HFFc6 (cell line): ENCODE measurements at places on chromosomes 5 and 9.

DNA sequence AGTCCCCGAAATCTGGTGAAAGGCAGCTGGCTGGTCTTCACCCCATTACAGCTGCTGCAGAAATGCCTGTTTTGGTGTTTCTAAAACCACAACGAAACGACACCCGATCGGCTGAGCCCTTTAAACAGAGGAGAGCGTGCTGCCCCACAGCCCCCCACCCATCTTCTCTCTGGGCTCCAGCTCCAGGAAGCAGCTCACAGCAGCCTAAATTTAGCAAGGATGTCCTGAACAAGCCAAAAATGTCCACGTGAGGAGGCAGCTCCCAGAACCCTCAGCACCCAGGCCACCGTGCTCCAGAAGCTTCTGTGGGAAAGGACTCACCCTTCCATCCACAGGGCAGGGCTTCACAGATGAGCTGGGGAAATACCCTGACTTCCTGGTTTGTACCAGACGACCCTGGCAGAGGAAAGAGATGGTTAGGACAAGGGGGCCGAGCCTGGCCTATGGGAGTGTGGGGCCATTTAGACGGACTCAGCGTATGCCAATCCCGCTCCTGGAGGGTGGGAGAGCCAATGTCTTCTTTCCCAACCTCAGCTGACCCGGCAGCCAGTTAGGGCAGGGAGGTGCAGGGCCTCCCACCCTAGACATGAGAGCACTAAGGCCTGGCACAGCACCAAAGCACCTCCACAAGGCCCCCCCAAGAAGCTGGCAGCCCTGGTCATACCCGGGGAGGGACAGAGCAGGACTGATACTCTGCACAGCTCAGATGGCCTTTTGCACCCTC is 39.1 kb upstream of the SARDH start:
- no peak for DNase-seq

GRCh38 chr9:15137658-15138356 is 169.2 kb downstream of the TTC39B start:
- DNase-seq, result no peak

DNA sequence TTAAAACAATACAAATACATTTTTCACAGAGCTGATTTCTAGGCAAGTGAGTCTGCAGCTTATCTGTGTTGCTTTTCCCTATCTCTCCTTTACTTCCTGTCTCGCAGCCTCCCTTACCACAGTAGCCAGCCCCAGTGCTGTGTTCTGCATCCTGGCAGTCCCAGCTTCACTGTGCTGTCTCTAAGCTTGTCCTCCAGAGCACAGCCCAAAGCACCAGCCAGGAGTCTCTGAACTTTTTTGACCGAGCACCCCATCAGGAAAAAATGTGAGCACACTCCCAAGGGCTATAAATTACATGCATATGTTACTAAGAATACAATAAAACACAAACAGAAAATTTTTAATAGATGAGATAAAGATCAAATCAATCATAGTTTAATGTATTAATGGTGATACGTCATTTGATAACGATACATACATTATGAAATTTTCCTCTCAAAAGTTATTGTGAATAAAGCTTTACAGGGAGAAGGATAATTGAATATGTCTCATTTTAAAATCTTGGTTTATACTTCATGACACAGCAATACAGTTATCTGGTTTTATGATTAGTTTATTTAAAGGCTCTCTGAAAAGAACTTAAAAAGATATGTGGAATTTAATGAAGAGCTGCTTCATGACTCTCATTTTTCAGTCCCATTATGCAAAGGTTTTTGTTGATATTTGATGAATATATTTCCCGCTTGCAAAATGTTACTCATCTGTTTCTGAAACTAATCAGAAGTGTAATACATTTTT is 7.3 kb upstream of the RHOBTB3 start:
- peak; percentile 46 for DNase-seq

DNA sequence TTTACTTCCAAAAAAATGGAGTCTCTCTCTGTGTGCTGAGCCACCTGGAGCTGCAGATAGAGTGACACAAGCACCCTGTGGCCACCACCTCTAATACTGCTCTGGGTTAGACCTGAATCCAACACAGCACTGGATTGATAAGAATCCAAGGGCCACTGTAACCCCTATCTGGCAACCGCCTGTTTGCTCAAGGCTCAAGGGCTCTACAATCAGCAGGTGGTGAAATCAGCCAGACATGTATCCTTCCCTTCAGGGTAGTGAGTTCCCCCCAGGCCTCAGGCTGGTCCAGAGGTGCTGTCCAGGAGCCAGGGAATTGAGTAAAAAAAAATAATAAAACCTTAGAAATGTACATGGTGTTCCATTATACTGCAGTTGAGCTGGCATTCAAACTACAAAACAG is 509.0 kb downstream of the KIF4B start:
- no peak for DNase-seq

DNA sequence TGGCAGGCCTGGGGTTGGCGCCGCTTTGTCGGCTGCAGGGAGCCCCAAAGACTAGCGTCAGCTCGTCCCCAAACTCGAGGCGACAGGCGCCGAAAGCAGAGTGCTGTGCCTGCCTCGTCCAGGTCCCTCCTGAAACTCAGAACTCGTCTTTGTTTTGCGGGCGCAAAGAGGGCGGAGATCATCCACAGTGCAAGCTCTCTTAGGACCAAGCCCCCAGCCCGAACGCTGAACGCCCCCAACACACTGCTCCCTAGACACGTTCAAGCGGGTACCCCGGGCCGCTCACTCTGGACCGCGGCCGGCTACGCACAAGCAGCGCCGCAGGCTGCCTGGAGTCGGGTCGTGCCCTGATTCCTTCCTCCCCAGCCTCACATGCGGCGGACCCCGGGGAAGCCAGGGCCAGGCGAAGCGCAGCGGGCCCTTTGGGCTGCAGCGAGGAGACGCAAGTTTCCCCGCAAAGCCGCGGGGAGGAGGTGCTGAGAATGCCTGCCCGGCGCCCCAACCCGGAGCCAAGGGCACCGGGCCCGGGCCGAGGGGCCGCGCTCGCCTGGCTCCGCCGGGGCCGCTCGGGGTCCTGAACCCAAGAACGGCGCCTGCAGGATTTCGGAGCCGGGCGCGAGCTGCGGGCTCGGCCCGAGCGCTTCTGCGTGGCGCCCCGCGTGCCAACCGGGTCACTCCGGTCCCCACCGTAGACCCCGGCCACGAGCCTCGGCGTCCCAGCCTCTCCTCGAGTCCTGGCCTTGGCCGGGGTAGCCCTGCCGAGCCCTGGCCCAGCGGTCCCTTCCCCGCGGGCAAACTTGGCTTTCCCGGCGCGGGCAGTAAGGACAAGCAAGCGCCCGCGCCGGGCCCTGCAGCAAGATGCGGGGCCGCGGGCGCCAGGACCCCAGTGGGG is 738 bp downstream of the FSTL4 start:
- DNase-seq, result no peak
